ENCODE measurements at places on chromosomes 4 and X. TPM values are rescaled to one million over a fixed set of nuclear protein-coding genes. Genes with fewer than 3 reads are reported as not detected.

The GPR101 gene
- total RNA-seq: not detected

The FAT4 gene
- total RNA-seq: 8.0 TPM

The ABCB7 gene
- total RNA-seq: 18.0 TPM

The OCRL gene
- total RNA-seq: 36.2 TPM

The GABRE gene
- total RNA-seq: 1.8 TPM

The MGARP gene
- 0.45 TPM for total RNA-seq

The CLRN2 gene
- total RNA-seq: not detected

The VEGFD gene
- not detected for total RNA-seq

The ENOPH1 gene
- 32.0 TPM for total RNA-seq

The FAM9B gene
- not detected for total RNA-seq

The NAP1L2 gene
- 7.2 TPM for total RNA-seq

The PABPC4L gene
- total RNA-seq: 0.58 TPM

The ARMCX6 gene
- 71.2 TPM for total RNA-seq

The CT45A3 gene
- not detected for total RNA-seq

The P2RY8 gene
- not detected for total RNA-seq

The COX7B2 gene
- total RNA-seq: not detected

The CITED1 gene
- total RNA-seq: 0.75 TPM

The FMR1NB gene
- total RNA-seq: not detected

The ARHGAP36 gene
- not detected for total RNA-seq

The DGAT2L6 gene
- total RNA-seq: not detected

The SLC25A43 gene
- 11.6 TPM for total RNA-seq

The CTAG1A gene
- not detected for total RNA-seq

The TLL1 gene
- 2.7 TPM for total RNA-seq

The MAPK10 gene
- 4.6 TPM for total RNA-seq

The GRPR gene
- 3.0 TPM for total RNA-seq

The FHL1 gene
- 100 TPM for total RNA-seq

The SLITRK2 gene
- not detected for total RNA-seq

The ZNF711 gene
- total RNA-seq: 10.8 TPM
